Activated CD4-positive, alpha-beta T cell treated with anti-CD3 and anti-CD28 coated beads, Interleukin-2, amount 10 ng/mL, durations not matched to agents 7 days and 5 days (primary cell): ENCODE measurements at places on chromosomes 12 and 14.

DNA sequence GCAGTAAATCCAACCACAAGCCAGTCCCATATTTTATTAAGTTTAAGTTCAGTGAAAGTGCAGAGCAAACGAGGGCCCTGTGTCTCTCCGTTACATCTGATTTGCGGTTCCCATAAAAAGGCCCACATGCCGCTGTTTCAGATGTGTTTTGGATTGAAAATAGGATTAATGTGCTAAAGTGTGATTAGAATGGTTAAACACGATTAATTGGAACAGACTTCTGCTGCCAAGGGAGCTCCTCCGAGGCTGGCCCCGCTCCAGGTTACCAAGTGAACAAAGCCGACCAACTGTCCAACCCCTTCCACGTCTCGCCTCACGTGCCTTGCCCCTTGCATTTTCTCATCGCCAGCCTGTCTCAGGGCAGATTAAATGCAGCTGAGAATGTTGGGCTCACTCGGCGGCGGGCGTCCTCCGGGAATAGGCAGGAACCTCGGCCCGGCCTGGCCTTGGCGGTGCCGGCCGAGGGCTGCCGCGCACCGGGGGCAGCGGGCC is 166.5 kb upstream of the GSC start:
- H3K4me3 ChIP-seq: no peak overlapping the region
- no peaks in the 10 kb centered on the region for H3K4me1 ChIP-seq
- H3K27ac ChIP-seq: no peak overlapping the region
- peaks cover 8% of the 10 kb centered on the region for H3K27me3 ChIP-seq

- H3K36me3 ChIP-seq: no peaks in the 10 kb centered on the region
- H3K27me3 ChIP-seq: no peaks in the 10 kb centered on the region
- DNase-seq: no peak
- H3K4me1 ChIP-seq: no peaks in the 10 kb centered on the region
- no peak overlapping the region for H3K4me3 ChIP-seq
Measured at GRCh38 chr12:20205854-20206253, 162.5 kb upstream of the PDE3A start.

- H3K36me3 ChIP-seq: peaks cover 1% of the 10 kb centered on the region
- DNase-seq: peak; percentile 42
- H3K27me3 ChIP-seq: no peaks in the 10 kb centered on the region
- H3K27ac ChIP-seq: peak overlapping the region; percentile 98
Measured at GRCh38 chr12:100141666-100141997, 1.0 kb downstream of the BLTP3B start.

DNA sequence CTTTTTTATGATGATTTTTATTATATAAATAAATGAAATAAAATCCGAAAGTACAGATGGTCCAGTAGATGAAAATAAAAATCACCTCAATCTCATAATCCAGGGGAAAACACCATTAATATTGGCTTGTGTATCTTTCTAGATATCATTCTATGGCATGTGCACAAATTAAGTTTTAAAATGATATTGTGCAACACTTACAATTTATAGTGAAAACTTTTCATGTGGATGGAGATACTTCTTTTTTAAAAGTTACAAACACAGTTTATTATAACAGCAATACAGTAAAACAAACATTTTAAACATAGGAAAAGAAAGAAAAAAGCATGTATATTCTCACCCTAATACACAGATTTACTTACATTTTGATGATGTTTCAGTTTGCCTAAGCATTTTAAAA is 98.9 kb upstream of the RMST start:
- no peak for DNase-seq
- H3K4me1 ChIP-seq: no peaks in the 10 kb centered on the region
- no peaks in the 10 kb centered on the region for H3K27me3 ChIP-seq
- no peaks in the 10 kb centered on the region for H3K36me3 ChIP-seq
- H3K4me3 ChIP-seq: no peak overlapping the region
- no peak overlapping the region for H3K27ac ChIP-seq

DNA sequence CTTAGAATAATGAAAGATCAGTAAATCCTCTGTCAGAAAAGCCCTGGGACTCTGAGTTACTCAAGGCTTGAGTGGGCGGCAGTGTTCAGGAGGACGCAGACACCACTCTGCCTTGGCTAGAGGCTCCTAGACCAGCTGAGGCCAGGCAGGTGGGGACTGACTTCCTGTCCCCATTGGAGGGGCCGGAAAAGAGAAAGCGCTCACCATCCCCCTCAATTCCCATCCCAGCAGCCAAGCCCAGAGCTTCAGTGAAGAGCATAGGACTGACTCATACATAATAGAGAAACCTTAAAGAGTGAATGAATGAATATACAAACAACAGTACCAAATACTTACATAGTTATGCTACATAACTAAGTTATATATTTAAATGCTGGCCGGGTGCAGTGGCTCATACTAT is 62.0 kb downstream of the PLEKHG7 start:
- no peaks in the 10 kb centered on the region for H3K27me3 ChIP-seq
- H3K36me3 ChIP-seq: no peaks in the 10 kb centered on the region
- H3K4me3 ChIP-seq: no peak overlapping the region

GRCh38 chr14:67392800-67393199 is 19.2 kb downstream of the PLEK2 start:
- peaks cover 12% of the 10 kb centered on the region for H3K4me1 ChIP-seq
- peaks cover 2% of the 10 kb centered on the region for H3K36me3 ChIP-seq
- H3K4me3 ChIP-seq: no peak overlapping the region
- DNase-seq: no peak
- no peak overlapping the region for H3K27ac ChIP-seq

DNA sequence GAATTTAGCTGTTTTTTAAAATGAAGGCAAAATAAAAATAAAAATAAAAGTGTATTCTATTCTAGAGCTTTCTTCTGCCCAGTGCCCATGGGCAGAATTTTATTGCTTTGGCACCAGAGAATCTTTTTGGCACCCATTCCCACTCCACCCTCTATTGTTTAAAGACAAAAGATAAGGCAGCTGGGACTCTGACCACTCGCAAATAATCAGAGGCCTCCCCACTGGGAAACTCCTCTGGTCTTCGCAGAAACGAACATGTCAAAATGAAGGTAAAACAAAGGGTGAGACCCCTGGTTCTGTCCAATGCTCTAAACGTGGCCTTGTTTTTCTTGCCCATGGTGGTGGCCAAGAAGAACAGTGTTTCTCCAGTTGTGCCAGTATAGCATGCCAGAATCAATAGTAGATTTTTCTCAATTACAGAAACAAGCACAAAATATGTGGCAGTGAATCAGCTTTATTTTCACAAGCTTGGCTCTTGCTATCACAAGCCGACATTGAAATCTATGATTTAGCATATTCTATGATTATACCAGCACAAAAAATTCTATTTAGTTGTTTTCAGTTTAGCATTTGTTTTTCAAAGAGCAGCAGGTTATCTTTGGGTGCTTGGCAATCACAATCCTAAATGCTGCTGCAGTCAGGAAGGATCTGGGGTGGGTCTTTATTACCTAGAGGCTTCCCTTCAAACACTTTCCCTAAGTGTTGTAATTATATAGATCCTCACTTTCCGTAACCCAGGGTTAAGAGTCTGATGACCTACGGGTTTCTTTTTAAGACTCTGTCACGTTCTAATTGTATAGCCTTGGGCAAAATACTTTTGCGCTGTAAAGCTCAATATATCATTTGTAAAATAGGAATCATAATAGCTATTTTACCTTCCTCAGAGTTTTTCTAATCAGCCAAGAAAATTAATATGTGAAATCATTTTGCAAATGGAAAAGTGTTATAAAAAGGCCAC is 50.5 kb downstream of the KITLG start:
- no peak for DNase-seq
- H3K27ac ChIP-seq: no peak overlapping the region
- H3K36me3 ChIP-seq: no peaks in the 10 kb centered on the region
- no peaks in the 10 kb centered on the region for H3K4me1 ChIP-seq
- H3K4me3 ChIP-seq: no peak overlapping the region
- no peaks in the 10 kb centered on the region for H3K27me3 ChIP-seq
